H7 (cell line): ENCODE measurements at places on chromosomes 2 and 18. TPM values are rescaled to one million over a fixed set of nuclear protein-coding genes. Genes with fewer than 3 reads are reported as not detected.

Gene CAVIN2
- total RNA-seq = 0.03 TPM in 1 of 2 replicates, not detected in the other

Gene CPO
- total RNA-seq = 2.4 and 3.9 TPM in 2 replicates

Gene IMPACT
- 27.8 and 41.8 TPM in 2 replicates for total RNA-seq

Gene MRO
- total RNA-seq = 1.1 and 1.7 TPM in 2 replicates

Gene CD8B2
- total RNA-seq = not detected in 2 replicates

GRCh38 chr2:10208736-10209135 is 86.2 kb downstream of the RRM2 start:
- no peak for DNase-seq

DNA sequence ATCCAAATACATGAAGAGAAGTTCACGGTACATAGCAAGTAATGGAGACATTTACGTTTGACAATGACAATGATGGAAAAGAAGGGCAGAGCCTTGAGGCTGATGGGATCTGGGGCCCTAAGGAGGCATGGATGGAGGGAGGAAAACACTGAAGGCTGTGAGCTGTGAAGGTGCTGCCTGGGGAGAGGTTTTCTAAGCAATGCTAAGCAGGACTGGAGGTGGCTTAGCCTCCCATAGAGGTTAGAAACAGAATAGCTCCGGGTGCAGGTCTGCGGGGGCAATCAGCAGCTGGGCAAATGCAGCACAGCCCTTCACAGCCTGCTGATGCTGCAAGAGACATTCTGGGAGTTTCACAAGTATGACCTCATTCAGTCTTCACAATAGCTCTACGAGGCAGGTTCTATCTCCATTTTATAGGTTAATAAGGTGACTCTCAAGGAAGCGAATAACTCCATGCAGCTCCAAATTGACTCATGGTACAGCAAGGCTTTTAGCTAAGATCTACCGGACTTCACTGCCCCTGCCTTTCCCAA is 65.3 kb downstream of the MYT1L start:
- DNase-seq = no peak

GRCh38 chr2:159199761-159200465 is 86.6 kb downstream of the WDSUB1 start:
- DNase-seq = no peak

DNA sequence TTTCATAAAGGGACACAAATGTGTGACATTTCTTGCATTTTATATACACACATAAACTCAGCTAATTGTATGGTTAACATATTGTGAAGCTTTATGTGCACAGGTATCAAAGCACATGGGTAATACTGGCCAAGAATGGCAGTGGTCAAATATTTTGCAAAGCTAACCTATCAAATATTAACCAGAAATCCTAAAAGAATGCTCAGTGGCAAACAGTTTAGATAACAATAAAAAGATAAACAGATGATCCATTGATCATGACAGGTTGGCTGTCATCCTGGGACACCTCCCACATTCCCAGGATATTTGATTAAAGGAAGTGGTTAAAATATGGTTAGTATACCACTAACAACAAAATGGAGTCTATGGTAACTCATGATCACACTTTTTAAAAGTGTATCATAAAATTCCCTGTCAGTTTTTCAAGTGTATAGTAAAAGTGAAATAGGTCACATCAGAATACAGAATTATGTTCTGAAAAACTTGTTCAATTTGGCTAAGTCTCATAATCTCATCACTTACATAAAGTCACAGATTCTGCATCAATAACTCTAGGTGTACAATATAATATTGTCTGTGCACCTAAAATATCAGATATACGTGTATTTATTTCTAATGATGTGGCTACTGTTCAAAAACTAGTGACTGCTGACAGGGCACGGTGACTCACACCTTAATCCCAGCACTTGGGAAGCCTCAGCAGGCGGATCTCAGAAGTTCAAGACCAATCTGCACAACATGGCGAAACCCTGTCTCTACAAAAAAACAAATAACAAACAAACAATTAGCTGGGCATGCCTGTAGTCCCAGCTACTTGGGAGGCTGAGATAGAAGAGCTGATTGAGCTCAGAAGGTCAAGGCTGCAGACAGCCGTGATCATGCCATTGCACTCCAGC is 48.9 kb downstream of the CDH2 start:
- DNase-seq = no peak

DNA sequence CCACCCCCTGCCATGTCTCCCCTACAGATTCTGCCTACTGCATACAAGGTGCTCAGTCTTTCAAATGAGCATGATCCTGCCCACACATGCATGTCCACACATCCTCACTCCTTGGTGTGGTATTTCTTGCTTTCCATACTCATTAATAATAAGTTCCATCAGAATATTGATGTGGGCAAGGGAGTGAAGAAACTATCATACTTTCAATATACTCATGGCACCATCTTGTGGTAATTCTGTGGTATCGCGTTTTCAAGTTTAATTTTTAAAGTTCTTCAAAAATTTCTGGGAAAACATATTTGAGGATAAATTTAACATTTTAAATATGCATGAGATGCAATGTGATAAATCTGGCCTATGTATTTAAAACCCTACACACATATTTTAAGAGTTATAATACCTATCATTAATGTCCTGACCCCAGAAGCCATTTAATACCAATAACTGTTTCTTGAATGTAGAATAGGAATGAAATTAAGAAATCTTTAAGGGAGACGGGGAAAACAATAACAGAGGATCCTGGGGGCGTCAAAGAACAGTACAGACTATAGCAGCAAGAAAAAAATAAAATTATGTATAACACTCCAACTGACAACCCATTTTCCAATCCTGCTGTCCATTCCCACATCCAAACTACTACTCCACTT is 110.1 kb downstream of the ZNF385B start:
- DNase-seq = peak; percentile 22

DNA sequence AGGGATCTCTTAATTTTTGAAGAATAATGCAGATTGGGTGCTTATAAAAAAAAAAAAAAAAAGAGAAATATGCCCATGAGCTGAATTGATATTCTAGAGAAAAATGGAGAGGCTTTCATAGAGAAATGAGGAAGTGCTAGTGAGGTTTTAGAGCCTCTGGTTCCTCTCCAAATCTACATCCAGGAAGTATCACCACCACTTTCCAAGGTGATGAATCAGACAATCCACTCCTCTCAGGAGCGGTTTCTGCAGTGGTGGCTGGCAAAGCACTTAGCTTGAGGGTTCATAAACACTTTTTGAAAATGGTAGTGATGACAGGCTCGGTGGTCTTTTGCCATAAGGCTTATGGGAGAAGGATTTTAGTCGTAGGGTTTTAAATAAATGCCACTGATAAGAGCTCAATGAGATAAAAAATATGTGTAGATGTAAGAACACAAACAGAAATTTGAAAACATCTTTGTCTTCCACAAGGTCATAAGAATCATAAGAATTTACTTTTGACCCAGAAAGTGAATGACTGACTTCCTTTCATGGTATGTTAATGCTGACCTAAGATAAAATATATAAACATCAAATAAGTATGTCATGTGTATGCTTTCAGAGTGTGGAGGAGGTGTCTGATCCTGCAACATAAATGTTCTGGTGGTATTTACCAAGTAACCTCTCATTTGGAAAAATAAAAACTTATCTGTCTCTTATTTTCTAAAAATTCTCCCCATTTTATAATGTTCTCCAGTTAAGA is 42.1 kb upstream of the DSG1 start:
- no peak for DNase-seq

GRCh38 chr2:4507661-4508060 is 804.3 kb downstream of the DCDC2C start:
- DNase-seq = no peak

- DNase-seq = no peak
Measured at GRCh38 chr18:44851856-44852621, 171.4 kb downstream of the SETBP1 start.

DNA sequence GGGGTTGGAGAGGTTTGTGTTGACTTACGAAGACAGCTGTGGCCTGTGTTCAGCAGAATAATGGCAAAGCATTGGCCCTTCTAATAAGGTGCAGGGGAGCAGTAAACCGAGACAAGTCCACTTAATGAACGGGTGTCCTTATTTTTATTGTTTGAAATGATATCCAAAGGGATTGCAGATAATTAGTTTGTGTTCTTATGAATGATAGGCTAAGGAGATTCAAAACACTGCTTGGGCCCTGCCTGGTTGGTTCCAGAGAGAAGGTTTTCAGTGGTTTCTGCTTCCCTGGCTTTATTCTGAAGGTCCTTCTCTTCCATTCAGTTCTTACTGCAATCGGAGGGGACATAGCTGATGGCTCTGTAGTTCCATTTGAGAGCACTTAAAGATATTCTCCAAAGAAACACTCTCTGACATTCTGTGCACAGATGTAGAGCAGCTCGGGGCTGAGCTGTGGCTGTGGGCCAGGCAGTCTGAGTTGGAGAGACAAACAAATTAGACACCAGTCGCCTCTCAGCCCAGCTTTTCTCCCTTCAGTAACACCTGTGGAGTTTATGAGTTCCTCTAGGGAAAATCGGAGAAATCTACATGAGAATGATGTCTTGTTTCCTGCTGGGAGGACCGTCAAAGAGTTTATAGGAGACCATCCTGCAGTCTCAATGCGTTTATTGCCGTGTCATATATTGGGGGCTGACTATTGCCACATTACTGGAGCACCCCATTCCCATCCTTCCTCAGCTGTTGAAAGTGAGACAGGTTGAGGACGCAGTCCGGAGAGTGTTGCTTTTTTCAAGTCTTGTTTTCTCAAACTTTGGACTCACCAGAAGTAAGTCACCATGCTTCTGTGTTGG is 6.5 kb downstream of the GREB1 start:
- DNase-seq = no peak

GRCh38 chr18:79852561-79853302 is 55.0 kb downstream of the KCNG2 start:
- peak; percentile 53 for DNase-seq

DNA sequence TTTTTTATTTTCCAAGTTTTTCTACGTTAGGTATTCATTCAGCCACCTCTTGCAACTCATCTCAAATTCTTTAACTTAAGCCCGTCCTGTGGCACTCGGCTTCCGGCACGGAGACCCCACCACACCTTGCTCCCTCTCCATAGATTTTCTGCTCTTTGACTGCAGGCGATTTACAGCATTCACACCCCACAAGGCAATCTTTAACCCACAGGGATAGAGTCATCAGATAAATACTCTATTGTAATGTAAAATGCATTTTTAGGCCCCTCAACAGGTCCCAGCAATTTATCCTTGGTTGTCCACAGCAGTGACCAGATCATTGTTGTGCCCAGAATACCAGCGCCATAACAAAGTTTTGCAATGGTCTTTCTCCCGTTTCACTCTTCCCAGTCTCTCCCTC is 132.3 kb upstream of the EPHA4 start:
- DNase-seq = no peak

DNA sequence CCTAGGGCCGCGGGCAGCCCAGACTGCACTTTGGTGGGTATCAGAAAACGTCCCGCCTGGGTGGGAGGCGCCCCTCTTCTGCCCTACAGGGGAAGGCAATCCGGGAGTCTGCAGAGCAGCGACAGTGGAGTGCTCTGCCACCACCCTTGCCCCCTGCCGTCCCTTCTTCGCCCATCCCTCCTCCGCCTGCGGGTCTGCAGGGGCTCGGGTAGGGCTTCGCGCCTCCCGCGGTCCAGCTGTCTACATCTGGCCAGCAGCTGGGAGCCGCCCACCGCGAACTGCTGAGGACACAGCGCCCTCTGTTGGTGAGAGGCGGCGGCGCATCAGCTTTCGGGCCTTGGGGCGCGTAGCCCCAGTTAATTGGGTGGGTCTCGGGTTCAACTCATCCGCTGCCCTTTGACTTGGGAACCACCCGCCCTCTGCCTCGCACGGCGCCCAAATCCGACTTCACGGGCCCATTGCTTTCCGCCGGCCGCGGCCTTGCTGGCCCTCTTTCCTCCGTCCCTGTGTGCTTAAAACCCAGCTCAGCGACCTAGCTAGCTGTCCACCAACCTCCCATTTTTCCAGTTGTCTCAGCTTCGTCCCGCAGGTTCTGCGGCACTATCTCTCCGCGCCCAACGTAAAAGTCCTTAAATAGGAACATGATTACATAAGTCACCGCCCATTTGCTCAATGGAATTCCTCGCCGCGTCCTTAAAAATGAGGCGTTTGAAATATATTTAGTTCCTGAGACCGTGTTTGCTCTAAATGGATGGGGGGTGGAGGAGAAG is 17.6 kb downstream of the WNT10A start:
- peak; percentile 95 for DNase-seq

GRCh38 chr2:95010718-95011117 is 14.8 kb upstream of the MAL start:
- DNase-seq = no peak

DNA sequence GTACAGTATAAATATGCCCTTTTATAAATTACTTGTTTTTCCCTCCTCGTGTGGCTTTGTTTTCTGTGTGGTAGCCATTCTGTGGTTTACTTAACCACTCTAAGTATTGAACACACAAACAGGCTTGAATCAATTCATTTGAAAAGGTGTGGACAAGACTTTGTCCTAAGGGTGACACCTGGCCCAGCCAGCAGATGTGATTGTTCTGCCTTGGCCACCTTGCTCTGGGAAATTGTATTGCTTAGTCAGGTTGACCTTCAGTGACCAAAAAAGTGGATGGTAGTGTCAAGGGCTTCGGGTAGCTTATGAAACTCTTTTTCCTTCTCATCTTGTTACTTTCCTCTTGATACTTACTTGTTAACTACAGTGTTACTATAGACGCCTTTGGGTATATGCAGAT is 61.9 kb downstream of the DGKD start:
- DNase-seq = no peak

GRCh38 chr2:235709124-235709813 is 215.4 kb downstream of the AGAP1 start:
- no peak for DNase-seq

GRCh38 chr2:172582656-172583055 is 26.8 kb downstream of the PDK1 start:
- DNase-seq = no peak

- peak; percentile 65 for DNase-seq
Measured at GRCh38 chr2:1553671-1554295, 140.5 kb downstream of the TPO start.

DNA sequence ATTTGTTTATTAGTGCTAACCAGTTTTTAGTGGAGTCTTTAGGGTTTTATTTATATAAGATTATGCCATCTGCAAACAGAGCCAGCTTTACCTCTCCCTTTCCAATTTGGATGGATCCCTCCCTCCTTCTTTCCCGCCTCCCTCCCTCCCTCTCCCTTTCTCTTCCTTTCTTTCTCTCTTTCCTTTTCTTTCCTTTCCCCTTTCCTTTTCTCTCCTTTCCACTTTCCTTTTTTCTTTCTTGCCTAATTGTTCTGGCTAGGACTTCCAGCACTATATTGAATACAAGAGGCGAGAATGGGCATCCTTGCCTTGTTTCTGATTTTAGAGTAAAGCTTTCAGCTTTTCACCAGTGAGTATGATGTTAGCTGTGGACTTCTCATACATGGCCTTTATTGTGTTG is 24.1 kb downstream of the COLEC11 start:
- DNase-seq = no peak

DNA sequence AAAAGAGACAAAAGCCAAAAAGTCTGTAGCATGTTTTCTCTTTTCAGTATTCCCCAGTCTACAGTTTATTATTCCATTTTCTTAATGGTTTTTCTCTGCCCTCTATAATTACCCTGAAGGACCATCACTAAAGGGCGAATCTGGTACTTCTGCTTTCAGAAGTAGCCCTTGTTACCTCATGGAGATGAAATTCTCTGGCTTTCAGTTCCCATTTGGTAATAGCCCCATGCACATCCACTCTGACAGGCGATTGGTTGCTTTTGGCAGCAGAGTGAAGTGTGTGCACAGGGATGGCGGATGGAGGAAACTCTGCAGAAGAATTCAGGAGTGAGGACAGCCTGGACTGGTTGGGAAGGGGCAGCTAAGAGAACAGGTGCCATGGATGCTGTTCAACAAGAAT is 66.3 kb upstream of the NABP1 start:
- DNase-seq = no peak

GRCh38 chr18:23106575-23106974 is 28.7 kb upstream of the CABLES1 start:
- no peak for DNase-seq
